Caco-2 (cell line): ENCODE measurements at places on chromosomes 16 and 17. TPM values are rescaled to one million over a fixed set of nuclear protein-coding genes. Genes with fewer than 3 reads are reported as not detected.

The FBXW10B gene
- not detected in 2 replicates for total RNA-seq

The SLFN13 gene
- not detected in 2 replicates for total RNA-seq

The ABCC3 gene
- total RNA-seq: 39.3 and 45.6 TPM in 2 replicates

The KCNAB3 gene
- 1.2 and 2.0 TPM in 2 replicates for total RNA-seq

The TM4SF5 gene
- total RNA-seq: 9.9 and 12.1 TPM in 2 replicates

- no peak overlapping the region for H3K4me3 ChIP-seq
- H3K4me1 ChIP-seq: no peaks in the 10 kb centered on the region
- no peak for DNase-seq
- H3K27me3 ChIP-seq: no peaks in the 10 kb centered on the region
- no peak overlapping the region for H3K27ac ChIP-seq
Measured at GRCh38 chr16:68668266-68668665, 23.2 kb downstream of the CDH3 start.

DNA sequence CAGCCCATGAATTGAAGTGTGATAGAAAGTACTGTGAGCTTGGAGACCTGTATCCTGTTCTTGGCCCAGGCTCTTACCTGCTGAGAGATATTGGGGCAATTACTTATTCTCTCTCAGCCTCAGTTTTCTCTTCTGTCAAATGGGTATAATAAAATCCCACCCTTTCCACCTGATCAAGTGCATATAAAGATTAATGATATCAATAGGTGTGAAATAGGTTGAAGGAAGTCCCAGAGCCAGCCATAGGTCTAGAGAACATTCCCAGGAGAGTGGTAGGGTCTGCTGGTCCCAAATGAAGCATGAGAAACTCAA, 81.2 kb downstream of the GNAO1 start:
- no peak overlapping the region for H3K4me3 ChIP-seq
- no peaks in the 10 kb centered on the region for H3K27me3 ChIP-seq
- no peak for DNase-seq
- no peak overlapping the region for H3K27ac ChIP-seq

GRCh38 chr17:82384051-82384729, 12.6 kb downstream of the UTS2R start:
- no peak for DNase-seq
- no peaks in the 10 kb centered on the region for H3K27me3 ChIP-seq
- H3K27ac ChIP-seq: no peak overlapping the region

- no peaks in the 10 kb centered on the region for H3K27me3 ChIP-seq
- H3K4me1 ChIP-seq: no peaks in the 10 kb centered on the region
- no peak overlapping the region for H3K27ac ChIP-seq
- no peaks in the 10 kb centered on the region for H3K36me3 ChIP-seq
- DNase-seq: no peak
Measured at GRCh38 chr16:58102665-58103392, 26.4 kb downstream of the CFAP20 start.

- no peaks in the 10 kb centered on the region for H3K36me3 ChIP-seq
- H3K27me3 ChIP-seq: no peaks in the 10 kb centered on the region
- H3K4me1 ChIP-seq: peaks cover 57% of the 10 kb centered on the region
- peak overlapping the region; percentile 100 for H3K27ac ChIP-seq
Measured at GRCh38 chr17:78364436-78365281, 4.8 kb upstream of the SOCS3 start.

DNA sequence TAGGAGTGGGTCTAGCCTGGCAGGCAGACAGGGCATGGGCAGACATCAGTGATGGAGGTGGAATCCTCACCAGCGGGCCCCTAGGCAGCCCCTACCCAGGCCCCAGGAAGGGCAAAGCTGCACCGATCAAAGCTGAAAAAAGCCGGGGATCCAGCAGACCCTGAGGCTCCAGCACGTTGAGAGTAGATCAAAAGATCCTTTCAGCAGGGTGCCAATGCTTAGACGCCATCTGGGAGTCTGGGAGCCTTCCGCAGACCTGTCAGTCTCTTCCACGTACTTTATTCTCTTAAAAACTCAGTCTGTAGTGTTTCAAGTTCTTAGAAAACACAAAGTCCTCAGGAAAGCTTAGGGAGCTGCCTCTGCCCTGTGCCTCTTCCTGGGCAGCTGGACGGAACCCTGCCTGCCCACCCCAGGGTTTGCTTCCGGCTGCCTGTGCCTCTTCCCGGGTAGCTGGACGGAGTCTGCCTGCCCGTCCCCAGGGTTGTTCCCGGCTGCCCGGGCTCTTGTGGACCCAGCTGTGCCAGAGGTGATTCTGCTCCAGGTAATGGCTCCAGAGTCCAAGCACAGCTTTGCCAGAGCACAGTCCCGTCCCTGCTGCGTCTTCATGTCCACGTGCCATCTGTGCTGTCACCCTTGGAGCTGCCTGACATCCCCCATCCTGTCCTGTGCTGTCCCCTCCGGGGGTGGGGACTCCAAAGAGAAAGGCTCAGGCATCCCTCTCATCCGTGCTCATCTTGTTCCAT, 50.8 kb upstream of the PVALEF start:
- H3K36me3 ChIP-seq: no peaks in the 10 kb centered on the region; the same call in none of the 2 replicates
- H3K27me3 ChIP-seq: no peaks in the 10 kb centered on the region
- no peak for DNase-seq
- no peak overlapping the region for H3K4me3 ChIP-seq
- no peaks in the 10 kb centered on the region; the same call in 1 of the 2 replicates for H3K4me1 ChIP-seq

GRCh38 chr17:28735242-28735722, 6.7 kb downstream of the NEK8 start:
- H3K36me3 ChIP-seq: no peaks in the 10 kb centered on the region; the same call in 1 of the 2 replicates
- DNase-seq: no peak
- no peaks in the 10 kb centered on the region for H3K4me1 ChIP-seq

DNA sequence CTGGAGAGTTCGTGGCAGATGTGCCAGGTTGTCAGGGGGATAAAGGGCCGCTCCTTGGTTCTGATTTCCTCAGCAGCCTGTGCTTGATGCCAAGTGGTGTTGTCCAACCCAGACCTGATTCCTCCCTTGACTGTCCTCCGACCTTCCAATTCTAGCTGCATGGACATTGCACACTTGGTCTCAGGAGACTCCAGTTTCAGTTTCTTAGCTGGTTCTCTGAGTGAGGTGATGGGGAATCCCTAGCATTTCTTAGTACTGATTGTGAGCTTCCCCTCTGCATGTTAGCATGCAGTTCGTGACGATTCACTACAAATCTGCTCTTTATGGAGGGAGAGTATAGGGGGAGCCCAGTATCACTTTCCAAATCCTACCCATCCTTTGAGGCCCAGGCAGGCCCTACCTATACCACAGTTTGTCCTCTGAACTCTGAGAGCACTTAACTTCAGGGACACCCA, 12.4 kb upstream of the CCR7 start:
- H3K27me3 ChIP-seq: no peaks in the 10 kb centered on the region
- H3K27ac ChIP-seq: no peak overlapping the region
- H3K4me3 ChIP-seq: no peak overlapping the region
- no peaks in the 10 kb centered on the region for H3K36me3 ChIP-seq

DNA sequence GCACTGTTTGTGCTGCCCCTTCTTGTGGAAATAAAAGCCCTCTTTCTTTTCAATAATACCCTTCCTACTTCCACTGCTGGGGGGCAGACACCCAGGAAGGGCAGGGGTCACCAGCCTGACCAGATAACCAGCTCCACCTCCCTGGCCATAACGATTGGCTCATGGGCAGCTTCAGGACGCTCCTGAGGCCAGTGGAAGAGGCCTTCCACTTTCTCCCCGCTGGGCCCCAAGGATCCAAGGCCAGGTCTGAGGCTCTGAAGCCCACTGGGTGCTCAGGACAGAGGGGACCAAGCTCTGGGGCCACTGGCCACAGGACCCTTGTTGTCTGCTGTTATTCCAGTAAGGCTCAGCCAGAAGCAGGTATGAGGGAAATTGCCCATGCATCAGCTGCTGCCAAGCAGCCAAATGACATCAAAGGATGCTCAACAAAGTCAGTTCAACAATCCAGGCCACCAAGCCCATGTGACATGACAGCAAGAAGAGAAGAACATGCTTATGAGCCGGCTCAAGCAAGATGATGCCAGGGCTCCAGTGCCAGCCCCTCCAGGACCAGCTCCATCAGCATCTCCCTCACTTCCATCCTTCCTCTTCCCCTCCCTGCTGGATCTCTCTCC, 238.8 kb downstream of the ZNF423 start:
- DNase-seq: peak; percentile 16
- no peaks in the 10 kb centered on the region for H3K36me3 ChIP-seq
- H3K27ac ChIP-seq: no peak overlapping the region

DNA sequence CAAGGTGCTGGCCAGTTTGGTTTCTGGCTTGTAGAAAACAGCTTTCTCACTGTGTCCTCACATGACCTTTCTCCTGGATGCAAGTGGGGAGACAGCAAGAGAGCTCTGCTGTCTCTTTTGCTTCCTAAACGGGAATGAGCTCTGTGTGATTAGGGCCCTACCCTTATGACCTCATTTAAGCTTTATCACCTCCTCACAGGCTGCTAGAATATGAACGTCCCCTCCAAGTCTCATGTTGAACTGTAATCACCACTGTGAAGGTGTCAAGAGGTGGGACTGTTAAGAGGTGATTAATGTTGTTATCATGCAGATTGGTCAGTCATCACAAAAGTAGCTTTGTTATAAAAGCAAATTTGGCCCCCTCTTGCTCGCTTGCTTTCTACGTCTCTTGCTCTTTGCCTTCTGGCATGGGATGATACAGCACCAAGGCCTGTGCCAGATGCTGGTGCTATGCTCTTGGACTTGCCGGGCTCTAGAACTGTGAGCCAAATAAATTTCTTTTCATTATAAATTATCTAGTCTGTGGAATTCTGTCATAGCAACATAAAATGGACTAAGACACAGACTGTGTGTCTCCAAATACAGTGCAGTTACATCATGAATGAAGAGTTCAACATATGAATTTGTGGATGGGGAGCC, 14.8 kb upstream of the POLR3E start:
- no peaks in the 10 kb centered on the region for H3K27me3 ChIP-seq
- H3K4me3 ChIP-seq: no peak overlapping the region
- peaks cover 1% of the 10 kb centered on the region; the same call in 1 of the 2 replicates for H3K36me3 ChIP-seq
- DNase-seq: no peak

- no peak for DNase-seq
- H3K27me3 ChIP-seq: no peaks in the 10 kb centered on the region
- no peak overlapping the region for H3K27ac ChIP-seq
- H3K4me1 ChIP-seq: no peaks in the 10 kb centered on the region
Measured at GRCh38 chr16:61684541-61684940, 351.7 kb downstream of the CDH8 start.

DNA sequence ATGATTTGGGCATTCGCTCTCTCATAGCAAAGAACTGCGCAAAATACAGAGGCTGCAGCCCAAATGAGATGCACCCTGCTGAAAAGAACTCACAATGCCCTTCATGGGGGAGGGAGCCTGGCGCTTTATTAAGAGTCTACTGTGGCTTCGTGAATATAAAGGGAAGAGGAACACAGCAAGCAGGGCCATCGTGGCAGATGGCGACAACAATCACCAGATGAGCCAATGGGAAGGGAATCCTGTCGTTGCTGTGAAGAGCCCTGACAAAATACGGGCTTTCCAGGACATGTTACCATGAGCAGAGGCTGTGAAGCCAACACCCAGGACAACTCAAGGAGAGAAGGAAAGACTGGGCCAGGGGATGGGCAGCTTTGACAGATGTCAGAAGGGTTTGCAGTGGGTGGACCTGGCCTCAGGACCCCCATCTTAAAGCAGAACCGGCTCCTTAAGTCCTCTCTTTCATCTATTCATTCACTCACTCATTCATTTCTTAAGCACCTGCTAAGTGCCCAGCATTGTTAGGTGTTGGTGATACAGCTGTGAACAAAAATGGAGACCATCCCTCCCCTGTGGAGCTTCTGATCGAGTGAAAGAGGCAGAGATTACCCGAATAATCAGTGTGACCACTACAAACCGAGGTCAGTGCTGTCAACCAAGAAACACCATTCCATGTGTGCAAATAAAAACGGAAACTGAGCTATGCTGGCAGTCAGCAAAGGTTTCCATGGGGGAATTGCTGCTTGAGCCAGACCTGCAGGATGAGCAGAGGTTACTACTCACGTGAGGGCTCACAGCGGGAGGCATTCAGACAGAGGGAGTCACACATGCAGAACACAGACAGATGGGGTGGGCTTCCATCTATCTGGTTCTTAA, 125.8 kb downstream of the DYNLRB2 start:
- no peak for DNase-seq
- H3K27ac ChIP-seq: no peak overlapping the region
- H3K27me3 ChIP-seq: peaks cover 3% of the 10 kb centered on the region
- H3K36me3 ChIP-seq: no peaks in the 10 kb centered on the region

- H3K4me3 ChIP-seq: no peak overlapping the region
- no peaks in the 10 kb centered on the region for H3K27me3 ChIP-seq
- DNase-seq: no peak
- no peak overlapping the region for H3K27ac ChIP-seq
- no peaks in the 10 kb centered on the region for H3K36me3 ChIP-seq
Measured at GRCh38 chr17:54834086-54834485, 66.6 kb upstream of the TOM1L1 start.

DNA sequence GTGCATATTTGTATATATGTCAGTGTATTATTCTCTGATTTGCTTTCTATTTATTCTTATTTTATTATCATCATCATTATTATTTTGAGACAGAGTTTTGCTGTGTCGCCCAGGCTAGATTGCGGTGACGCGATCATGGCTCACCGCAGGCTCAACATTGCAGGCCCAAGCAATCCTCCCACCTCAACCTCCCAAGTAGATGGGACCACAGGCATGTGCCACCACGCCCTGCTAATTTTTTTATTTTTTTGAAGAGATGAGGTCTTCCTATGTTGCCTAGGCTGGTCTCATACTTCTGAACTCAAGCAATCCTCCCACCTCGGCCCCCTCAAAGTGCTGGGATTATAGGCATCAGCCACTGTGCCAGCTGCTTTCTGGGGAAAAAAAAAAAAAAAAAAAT, 8.4 kb upstream of the ARHGAP17 start:
- no peak overlapping the region for H3K27ac ChIP-seq
- peaks cover 25% of the 10 kb centered on the region for H3K4me1 ChIP-seq
- no peaks in the 10 kb centered on the region for H3K27me3 ChIP-seq
- no peak overlapping the region for H3K4me3 ChIP-seq
- DNase-seq: no peak

DNA sequence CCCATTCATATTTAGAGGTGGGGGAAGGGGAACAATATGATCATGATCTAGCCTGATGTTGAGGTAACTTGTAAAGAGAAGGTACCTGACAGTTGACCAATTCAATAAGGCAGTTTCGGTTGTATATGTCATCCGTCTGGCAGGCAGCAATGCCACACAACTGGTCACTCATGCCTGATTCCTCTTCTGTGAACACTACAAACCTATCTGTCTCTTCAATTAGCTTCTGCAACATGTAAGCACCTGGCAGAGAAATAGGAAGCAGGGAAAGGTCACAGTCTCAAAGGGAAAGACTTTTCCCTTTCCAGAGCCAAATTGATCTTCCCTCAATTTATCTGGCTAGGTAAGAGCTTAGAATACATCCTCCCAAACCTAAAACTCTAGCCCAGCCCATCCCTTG, 10.2 kb upstream of the RSKR start:
- peaks cover 3% of the 10 kb centered on the region for H3K36me3 ChIP-seq
- no peak overlapping the region for H3K4me3 ChIP-seq
- no peak for DNase-seq
- no peak overlapping the region for H3K27ac ChIP-seq

GRCh38 chr17:76707985-76708807, 2.6 kb downstream of the MXRA7 start:
- no peak overlapping the region for H3K4me3 ChIP-seq
- no peaks in the 10 kb centered on the region for H3K27me3 ChIP-seq
- DNase-seq: no peak

GRCh38 chr16:2765462-2766404, 11.3 kb downstream of the ELOB start:
- DNase-seq: no peak
- no peak overlapping the region for H3K4me3 ChIP-seq
- peaks cover 31% of the 10 kb centered on the region for H3K36me3 ChIP-seq
- no peaks in the 10 kb centered on the region for H3K4me1 ChIP-seq
- H3K27ac ChIP-seq: peak overlapping the region; percentile 61
- H3K27me3 ChIP-seq: no peaks in the 10 kb centered on the region

- H3K4me1 ChIP-seq: no peaks in the 10 kb centered on the region
- DNase-seq: no peak
- no peaks in the 10 kb centered on the region; the same call in 1 of the 2 replicates for H3K27me3 ChIP-seq
- H3K27ac ChIP-seq: no peak overlapping the region
- no peak overlapping the region for H3K4me3 ChIP-seq
- H3K36me3 ChIP-seq: no peaks in the 10 kb centered on the region
Measured at GRCh38 chr16:28279006-28279405, 13.3 kb upstream of the SBK1 start.
